ENCODE measurements at places on chromosomes 5 and 9.

DNA sequence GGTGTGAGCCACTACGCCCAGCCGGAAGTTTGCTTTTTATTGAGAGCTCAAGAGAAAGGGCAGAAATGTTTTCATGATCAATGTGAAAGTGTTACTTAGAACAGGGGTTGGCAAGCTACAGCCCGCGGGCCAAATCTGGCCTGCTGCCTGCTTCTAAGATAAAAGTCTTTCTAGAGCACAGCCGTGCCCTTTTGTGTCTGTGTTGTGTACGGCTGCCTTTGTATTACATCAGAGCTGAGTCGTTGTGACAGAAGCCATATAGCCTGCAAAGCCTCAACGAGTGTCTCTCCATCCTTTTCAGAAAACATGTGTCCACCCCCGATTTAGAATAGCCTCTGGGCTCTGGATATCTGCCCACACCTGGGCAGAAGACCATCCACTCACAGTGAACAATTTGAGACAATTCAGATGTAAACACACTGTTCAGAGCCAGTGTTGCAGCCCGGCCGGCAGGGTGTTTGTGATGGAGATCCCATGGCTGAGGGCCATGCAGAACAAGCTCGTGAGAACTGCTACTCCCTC is 28.8 kb downstream of the AK8 start:
- no peak for DNase-seq

GRCh38 chr9:136851941-136852663 is at the start of gene MAMDC4:
Gene MAMDC4 (plus strand): TSS chr9:136852346. CDS start chr9:136852417, 71 bp downstream.
- no peak for DNase-seq

DNA sequence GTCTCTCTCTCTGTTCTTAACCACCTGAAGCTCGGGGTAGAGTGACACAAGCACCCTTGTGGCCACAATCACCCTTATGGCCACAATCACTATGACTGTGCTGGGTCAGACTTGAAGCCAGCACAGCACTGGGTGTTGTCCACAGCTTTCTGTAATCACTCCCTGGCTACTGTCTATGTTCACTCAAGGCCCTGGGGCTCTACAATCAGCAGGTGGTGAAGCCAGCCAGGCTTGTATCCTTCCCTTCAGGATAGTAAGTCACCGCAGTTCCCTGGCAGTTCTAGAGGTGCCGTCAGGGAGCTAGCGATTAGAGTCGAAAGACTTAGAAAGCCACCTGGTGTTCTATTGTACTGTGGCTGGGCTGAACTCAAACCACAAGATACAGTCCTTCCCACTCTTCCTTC is 44.2 kb downstream of the GDA start:
- no peak for DNase-seq

DNA sequence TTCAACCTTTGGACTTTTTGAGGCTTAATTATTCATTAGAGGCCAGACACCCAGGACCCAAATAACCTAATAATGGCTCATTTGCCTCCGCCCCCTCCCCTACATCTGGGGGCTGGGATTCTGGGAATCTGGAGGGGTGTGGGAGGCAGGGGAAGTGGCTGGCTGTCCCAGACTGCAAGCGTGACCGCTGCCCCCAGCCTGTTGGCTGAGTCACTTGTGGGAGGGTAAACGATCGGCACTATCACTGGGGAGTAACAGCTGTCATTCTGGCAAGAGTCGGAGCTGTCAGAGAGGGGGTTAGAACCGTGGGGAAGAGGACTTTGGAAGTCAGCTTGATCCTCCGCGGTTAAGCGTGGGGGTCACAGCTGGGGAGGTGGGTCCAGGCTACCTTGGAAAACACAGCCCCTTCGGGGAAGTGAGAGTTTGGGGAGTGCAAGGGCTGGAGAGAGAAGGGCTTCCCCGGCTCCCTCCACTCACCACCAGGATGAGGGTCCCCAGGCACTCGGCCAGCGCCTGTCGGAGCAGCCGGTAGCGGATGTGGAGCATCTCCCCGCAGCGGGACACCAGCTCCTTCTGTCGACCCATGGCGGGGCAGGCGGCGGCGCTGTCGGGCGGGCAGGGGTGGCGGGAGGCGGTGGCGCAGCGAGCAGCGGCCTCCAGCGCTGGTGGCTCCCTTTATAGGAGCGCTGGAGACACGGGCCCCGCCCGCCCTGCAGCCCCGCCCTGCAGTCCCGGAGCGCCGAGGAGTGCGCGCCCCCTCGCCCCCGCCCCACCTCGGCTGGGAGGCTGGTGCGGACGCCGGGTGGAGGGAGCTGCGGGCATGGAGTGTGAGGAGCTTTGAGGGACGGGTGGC is at the start of gene AQP3:
Gene AQP3 (minus strand): TSS at position 648 of the 853 bp plus-strand sequence. CDS start 63 bp downstream, at position 585.
- DNase-seq: peak; percentile 61

DNA sequence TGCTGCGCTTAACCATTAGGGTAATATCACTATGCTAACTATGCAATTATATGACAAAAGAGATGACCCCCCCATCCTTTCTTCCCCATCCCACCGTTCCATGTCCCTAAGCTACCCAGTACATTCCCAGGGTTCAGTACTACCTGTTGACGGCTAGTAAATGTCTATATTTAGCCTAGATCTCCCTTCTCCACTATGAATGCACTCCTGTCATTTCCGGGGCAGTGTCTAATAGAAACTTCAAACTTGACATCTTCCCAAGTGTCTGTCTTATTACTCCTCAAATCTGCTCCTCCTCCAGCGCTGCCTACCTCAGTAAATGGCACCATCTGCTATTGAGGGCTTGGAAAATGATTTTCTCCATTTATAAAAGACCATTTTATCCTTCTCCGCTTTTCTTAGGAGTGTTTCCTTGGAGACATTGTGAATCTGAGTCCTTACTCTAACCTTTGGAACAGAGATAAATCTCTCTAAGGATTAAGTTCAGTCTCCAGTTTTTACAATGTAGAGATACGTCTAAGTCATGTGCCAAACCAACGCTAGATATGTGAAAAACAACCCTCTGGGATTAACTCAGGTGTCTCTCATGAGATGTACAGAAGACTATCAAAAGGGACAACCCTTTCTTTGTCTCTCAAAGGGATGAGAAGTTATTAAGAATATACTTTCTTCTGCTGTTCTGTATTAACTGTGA is 114.9 kb downstream of the BNC2 start:
- no peak for DNase-seq

DNA sequence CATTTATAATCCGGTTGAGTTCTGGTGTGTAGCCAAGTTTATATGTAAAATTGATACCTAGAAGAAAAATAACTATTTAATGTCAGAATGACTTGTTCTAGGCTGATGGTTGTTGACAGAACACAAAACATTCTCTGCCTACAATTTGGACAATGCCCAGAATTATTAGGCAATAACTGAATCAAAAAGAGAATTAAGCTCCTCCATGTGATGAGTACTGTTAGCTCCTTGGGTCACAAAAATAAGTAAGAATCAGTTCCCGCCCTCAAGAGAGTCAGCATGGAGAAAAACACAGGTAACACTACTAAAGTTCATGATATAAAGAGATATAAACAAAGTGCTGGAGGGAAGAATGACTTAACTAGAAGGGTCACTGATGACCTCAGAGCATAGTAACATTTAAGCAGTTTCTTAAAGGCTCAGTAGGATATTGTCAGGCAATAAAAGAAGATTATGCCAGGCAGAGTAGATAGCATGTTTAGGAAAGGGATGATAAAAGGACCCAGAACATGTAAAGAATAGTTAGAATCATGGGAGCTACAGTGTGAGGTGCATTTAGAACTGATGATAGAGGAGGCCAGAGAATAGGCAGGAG is 200.5 kb upstream of the ACTBL2 start:
- no peak for DNase-seq

DNA sequence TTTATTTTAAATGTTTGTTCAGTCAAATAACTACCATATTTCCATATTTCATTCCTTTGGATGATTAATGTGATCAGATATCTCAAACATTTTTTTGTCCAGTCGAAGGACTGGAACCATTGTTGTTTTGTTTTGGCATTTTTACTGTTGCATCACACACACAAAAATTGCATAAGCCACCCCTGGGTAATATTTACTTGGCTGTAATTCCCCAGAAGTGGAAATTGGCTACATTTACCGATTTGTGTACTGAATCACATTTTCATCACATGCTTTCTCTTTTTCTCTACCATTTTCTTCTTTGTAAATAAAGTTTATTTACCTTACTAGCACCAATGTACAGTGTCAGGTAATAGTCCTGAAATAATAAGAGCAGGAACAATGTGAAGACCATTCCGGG is 1729.7 kb upstream of the WWC1 start:
- no peak for DNase-seq

DNA sequence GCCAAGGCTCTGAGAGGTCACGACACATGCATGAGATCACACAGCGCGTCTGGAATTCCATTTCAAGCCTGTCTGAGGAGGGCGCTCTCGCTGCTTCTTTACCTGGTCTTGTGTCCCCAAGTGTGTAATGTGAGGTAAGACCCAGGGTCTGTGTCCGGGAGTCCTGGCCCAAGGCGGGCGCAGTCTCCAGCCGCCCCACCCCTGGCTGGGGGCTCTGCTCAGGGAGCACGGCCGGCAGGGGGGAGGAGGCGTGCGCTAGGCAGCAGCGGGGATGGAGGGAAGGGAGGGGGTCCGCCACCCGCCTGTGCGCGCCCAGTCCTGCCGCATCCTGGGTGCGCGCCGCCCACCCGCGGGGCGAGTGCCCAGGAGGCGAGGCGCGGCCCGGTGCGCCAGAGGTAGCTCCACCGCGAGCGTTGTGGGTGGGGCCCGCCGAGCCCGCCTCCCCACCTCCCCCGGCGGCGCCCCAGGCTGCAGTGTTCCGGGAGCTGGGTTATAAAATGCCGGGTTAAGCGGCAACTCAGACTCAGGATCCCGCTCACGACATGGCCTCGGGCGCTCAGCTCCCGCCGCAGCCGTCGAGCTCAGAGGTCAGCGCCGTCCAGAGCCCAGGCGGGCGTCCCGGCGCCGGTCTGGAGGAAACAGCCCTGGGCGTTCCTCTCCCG is at the start of gene CCNI2:
Gene CCNI2 (plus strand): TSS at position 473 of the 662 bp plus-strand sequence. CDS start 70 bp downstream, at position 543.
- peak; percentile 38 for DNase-seq

- no peak for DNase-seq
These were observed 2.6 kb upstream of the NFIL3 start for GRCh38 chr9:91426123-91426745.

DNA sequence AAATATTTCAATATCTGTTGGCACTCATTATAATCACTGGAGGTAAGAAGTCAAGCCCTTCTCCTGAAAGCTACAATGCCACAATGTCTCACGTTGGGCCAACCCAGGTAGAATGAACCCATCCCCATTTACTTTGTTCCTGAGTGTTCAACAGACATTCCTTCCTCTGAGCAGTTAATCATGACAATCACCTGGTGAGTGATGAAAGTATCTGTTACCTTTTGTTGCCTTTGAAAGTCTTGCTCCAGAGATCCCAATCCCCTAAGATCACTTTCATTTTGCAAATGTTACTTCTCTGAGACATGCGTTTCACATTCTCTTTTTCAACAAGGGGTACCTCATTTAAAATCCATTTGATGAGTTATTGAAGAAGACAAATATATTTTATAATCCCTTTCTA is 49.3 kb upstream of the MSX2 start:
- DNase-seq: no peak

- no peak for DNase-seq
These were observed 2.4 kb upstream of the AHRR start for GRCh38 chr5:318931-319601.

DNA sequence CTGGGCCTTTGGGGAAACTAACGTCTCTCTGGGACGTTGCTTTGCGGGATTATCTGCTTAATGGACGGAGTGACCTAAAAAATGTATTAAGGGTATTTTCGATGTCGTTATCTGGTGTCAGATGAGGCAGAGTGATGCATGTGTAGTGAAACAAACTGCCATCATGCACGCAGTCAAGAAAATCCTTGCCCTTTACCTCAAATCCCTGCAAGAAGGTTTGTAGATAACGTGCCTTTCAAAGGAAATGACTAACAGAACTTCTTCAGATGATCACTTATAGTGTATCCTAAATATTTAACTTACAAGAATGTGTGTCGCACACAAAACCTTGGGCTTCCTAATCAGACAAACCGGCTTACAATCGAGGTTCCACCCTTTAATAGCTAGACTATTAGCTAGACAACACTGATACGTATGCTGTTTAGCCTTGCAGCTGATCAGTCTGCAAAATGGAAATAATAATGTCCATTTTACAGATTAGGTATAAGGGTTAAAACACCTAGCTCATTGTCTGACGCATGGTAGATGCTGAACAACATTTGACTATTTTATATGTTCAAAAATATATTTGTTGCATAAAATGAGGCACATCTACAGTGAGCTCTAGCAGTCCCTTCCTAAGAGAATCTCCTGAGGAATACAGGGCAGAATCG is 541 bp upstream of the TBCA start:
- DNase-seq: no peak

GRCh38 chr5:68505917-68506860 is 290.6 kb downstream of the PIK3R1 start:
- no peak for DNase-seq

DNA sequence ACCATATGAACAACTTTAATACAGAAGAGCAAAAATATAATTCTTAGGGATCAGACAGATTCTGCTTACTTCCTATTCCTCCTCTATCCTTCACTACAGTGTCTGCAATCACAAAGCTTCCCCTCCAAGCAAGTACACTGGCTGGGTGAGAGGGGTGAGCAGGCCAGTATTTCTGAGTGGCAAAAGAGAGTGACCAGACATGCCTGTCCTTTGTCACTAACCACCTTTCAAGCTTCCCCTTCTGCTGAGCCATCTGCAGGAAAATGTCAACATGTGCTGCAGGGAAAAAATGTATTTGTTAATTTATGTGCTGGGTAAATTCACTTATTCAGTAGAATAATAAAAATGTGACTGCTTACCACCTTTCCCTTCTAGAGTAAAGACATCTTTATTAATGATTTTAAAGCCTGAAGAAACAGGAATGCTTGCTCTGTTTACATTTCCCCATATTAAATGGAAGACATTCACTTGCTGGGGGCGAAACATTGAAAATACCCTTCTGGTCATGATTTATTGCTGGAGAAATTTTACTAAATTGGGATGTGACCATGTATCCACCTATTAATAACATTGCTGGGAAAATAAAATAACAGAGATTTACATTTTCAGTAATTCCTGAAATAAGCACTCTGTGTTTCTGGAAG is 84.9 kb downstream of the SPOCK1 start:
- no peak for DNase-seq

DNA sequence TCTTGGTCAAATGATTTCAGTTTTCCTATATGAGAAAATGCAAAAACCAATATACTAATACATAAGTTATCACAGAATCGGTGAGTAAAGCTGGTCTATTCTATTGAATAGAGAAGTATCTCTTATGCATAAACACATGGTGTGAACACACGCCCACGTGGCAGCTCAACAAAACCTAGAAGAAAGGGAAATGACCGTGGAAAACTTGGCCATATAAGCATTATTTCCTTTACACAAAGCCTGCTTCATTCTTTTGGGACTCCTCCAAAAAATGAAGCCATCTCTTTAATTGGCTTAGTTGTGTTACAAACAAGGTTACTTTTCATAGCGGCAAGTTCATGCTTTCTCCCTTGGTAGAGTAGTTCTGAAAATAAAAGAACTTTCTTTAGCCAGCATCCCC is 183.2 kb downstream of the TMEM161B start:
- DNase-seq: no peak
